ENCODE measurements at places on chromosomes 11 and 22. TPM values are rescaled to one million over a fixed set of nuclear protein-coding genes. Genes with fewer than 3 reads are reported as not detected.
A peak's percentile ranks its signal among the peaks of the same experiment; 100 is the strongest.

DNA sequence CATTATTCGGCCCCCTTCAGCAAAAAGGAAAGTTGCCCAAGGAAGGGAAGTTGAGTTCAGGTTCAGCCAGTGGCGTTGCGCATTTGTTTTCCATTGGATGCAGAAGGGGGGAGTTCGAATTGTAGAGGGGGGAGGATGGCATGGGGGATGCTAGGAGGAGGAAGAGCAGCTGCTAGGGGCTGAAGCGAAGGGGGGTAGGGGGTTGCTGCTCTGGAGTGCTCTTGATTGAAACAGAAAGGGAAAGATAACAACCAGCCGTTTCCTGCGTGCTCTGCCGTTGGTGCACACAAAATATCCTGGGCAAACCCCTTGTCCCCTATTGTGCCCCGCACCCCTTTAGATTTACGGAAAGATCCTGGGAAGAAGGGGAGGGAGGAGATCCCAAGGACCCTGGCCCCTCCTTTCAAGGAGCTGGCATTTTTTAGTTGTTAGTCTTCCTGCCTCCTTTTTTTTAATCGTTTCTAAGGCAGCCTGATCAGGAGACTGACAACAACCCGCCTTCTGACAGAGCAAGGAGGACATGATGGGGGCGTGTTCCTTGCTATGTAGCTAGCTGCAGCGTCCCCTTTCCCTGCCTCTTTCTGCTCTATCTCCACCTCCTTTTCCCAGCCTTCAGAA lies 2.1 kb downstream of the KMT2A start:
- no peak for DNase-seq

DNA sequence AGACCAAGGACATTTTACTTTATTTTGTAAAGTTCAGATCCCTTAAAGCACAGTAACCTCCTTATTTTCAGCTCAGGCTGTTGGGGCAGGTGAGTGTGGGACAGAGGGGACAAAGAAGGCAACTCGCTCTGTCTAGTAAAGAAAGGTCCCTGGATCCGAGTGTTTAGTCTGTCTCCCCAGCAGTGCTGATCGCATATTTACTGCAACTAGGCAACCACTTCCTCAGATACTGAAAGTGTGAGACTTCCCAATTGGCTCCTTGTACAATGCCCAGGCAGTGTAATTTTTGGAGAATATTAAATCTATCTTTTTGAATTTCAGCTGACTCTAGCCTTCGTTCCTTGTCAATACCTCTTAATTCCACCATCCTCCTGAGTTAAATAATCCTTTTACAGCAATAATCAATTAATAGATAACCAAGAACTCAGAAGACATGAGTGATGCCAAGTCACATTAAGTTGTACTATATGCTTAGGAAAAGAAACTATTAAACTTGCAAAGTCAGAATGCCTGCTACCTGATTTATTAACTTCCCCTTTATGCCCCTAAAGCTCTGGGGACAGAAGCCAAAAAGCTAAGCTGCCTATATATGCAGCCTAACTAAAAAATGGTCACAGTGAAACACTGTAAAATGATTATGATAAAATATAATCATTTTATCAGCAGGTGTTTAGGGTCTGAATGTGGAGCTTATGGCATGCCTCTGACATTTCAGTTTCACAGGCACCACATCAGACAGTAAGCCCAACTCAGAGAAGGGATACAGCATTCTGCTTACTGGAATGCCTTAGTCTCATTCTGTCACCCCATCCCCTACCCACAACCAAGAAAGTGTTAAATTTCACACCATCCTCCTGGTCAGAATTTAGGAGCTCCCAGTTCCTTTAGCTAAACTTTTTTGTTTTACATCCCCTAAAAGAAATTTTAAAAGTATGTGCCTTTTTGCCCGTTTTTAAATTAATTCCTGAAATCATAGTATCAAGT lies 138.7 kb downstream of the TRIM44 start:
- DNase-seq = no peak

DNA sequence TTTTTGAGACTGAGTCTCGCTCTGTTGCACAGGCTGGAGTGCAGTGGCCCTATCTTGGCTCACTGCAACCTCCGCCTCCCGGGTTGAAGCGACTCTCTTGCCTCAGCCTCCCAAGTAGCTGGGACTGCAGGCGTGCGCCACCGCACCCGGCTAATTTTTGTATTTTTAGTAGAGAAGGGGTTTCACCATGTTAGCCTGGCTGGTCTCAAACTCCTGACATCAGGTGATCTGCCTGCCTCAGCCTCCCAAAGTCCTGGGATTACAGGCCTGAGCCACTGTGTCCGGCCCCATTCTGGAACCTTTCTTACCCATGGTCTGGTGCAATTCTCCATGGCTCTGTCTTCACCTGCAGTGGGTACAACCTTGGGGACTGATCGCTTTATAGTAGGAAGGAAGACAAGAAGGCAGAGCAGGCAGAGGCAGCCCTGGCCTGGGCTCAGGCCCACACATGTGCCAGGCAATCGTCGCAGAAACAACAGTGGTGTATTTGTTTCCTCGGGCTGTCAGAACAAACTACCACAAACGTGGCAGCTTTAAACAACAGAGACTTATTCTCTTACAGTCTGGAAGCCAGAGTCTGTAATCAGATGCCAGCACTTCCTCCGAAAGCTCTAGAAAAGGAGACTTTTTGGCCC lies 4.0 kb upstream of the PTGDR2 start:
- DNase-seq = no peak

DNA sequence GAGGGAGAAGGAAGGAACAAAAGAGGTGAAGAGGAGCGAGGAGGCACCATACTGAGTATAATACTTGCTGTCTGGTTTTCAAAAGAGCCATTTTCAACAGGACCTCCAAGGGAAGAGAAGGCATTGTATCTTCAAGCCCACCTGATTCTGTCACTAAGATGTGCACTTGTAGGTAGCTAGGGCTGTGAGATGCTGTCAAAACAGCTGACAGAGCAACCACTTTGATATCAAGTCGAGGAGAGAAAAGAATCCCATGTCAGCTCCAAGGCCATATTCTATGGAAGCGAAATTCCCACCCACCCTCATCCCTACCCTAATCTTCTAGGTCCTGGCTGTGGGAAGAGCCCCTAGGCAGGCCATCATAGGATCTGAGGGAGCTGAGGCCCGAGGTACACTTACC lies 70.9 kb upstream of the PRDM11 start:
- DNase-seq = no peak

GRCh38 chr11:96187822-96188221 lies 155.2 kb downstream of the MAML2 start:
- peak; percentile 59 for DNase-seq

DNA sequence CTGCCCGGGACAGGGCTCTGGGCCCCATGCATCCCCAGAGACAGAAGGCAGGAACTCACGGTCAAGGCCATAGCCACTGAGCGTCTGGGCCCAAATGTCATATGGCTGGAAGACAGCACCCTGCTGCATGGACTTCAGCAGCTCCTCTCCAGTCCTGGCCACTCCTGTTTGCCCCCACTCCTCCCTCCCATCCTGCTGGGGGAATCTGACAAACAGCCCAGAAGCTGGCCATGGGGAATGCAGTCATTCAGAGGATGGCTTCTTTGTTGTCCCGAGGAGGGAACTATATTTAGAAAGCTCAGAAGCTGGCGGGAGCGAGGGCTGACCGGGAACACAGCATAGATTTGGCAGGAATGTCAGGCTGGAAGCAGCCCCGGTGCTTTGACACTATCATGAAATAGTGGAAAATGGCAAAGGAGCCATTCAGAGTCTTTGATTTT lies 35.0 kb downstream of the DKK3 start:
- peak; percentile 56 for DNase-seq

- no peak for DNase-seq
These were observed 15.9 kb upstream of the MMP7 start for GRCh38 chr11:102546427-102546826.

DNA sequence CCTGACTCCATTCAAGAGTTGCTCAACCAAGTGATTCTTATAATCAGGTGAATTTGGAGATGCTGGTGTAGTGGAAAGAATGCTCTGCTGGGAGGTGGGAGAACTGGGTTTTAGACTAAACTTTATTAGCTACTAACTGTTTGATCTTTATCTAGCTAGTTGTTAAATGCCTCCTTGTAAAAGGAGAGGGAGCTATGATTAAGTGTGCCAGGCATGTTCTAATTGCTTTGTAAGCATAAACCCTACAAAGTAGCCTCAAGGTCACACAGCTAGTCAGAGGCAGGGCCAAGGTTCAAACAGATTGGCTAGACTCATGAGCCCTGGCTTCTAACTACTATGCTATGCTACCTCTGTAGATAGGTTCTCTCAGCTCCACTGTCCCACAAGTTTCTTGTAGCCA lies 105.5 kb downstream of the NXPE2 start:
- DNase-seq = no peak

DNA sequence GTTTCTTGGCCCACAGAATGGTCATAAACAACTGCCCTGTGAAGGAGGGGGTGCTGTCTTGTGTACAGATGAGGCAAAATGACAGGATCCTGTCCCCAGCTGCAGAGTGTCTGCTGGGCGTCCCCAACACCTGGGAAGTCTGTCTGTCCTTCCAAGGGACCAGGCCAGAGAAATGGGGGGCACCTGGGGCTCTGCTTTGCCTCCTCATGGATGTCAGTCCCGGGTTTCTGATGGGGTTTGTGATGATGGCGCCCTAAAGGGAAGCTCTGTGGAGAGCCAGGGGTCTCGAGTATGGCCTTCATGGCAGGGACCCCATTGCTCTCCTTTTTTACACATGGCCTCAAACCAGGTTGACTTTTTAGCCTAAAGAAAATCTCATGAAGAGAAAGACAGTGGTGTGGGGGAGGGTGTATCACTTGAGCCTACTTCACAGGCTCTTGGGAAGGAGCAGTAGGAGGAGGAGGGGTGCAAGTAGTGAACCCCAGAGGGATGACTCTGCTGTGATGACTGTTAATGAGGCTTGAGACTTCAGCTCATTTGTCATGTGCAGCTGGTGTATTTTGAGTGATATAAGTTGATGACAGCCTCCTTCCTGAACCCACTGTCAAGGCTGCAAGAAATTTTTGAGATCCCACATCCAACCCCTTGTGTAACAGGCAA lies 40.6 kb upstream of the TUB start:
- DNase-seq = no peak

Gene NNMT
- total RNA-seq = 583 TPM

Gene APOA4
- 0.99 TPM for total RNA-seq

Gene NAALAD2
- total RNA-seq = 0.42 TPM

Gene BEST1
- total RNA-seq = 8.0 TPM

All from thoracic aorta (tissue), 2 donors.